H4 (cell line): ENCODE measurements at places on chromosomes 6 and 20. TPM values are rescaled to one million over a fixed set of nuclear protein-coding genes. Genes with fewer than 3 reads are reported as not detected.

GRCh38 chr6:16876201-16876600 is 114.9 kb upstream of the ATXN1 start:
- DNase-seq = no peak

MTFR2 gene
- total RNA-seq = 2.1 and 4.5 TPM in 2 replicates

DNA sequence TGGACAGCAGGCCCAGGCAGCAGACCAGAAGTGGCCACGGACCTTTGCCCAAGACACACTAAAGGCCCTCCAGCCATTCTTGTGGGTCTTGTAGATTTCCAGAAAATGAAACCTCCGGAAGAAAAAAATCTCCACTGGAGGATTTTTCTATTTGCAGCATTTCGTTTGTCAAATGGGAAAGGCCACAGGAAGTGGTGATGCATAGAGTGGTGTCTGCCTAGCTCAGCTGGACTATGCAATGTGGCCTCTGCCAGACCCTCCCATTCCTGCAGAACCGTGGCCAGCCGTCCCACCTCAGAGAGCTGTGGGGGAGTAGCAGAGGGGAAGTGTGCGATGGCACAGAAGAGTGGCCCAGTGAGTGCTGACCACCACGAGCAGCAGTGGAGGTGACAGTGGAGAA is 24.0 kb upstream of the INSM1 start:
- DNase-seq = no peak

DNA sequence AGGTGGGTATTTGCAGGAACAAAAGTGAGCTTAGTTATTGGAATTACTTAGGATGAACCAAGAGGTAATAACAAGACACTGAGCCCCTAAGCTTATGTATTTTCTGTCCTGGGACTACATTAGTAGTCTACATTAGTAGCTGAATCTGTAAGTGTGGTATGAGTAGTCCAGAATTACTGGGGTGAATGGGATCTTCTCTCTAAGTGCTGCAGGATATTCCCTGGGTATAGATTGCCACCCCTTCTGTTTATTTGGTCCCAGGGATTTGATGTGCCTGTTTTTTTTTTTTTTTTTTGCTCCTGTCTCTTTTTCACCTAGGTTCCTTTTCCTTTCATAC is 5.9 kb downstream of the CD2AP start:
- no peak for DNase-seq

DUSP15 gene
- 7.5 and 9.2 TPM in 2 replicates for total RNA-seq

GRCh38 chr6:34053721-34054120 is 92.2 kb downstream of the GRM4 start:
- no peak for DNase-seq

DNA sequence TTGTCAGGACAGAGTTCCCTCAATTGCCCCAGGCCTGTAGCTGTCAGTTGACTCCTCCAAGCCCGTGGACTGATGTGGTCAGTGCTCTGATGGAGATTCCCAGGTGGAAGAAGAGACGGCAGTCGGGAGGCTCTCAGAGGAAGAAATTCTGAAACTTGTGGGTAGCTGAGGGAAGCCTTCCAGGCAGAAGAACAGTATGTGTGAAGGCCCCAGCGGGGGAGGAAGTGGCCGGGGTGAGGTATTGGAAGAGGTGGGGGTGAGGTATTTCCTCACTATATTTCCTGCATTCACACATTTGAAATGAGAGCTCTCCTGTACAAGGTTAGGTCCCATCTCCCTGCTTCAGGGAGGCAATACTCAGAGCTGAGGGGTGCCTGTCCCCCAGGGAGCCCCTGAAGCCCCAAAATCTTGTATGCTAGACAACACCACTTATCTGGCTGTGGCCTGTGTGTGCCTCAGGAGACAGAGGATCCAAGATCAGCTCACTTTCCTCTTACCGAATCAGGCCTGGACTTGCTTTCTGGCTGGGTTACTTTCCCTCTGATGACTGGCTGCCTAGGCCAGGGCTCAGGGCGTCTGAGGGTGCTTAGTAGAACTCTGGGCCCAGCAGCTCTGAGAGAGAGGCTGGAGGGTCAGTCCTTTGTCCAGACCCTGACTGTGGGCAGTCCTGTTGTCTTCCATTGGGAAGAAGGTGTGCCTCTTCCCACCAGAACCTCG is 49.3 kb upstream of the MYL9 start:
- no peak for DNase-seq

MAP3K7 gene
- total RNA-seq = 13.9 and 18.3 TPM in 2 replicates

FKBP1C gene
- total RNA-seq = 0.14 and 0.15 TPM in 2 replicates
